ENCODE measurements at places on chromosomes 13 and 19.
A peak's percentile ranks its signal among the peaks of the same experiment; 100 is the strongest.

GRCh38 chr19:15276620-15277215 is 44.5 kb upstream of the EPHX3 start:
- no peak for DNase-seq

DNA sequence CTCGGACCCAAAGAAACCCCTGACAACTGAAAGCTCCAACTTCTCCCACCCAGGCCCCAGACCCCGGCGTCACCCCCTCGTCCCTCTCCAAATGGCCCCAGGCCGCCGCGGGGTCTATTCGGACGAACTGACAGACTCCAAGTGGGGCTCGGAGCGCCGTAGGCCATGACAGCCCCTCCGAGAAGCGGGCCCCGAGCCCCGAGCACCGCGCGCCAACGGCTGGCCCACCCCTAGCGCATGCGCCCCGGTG is 360 bp downstream of the DDX39A start:
- DNase-seq = no peak

GRCh38 chr13:24788538-24788937 is 24.6 kb downstream of the RNF17 start:
- DNase-seq = no peak

GRCh38 chr13:45082964-45083363 is 37.3 kb upstream of the GTF2F2 start:
- DNase-seq = no peak

- DNase-seq = no peak
These were observed 181.3 kb downstream of the LIG4 start for GRCh38 chr13:108033800-108034707.

DNA sequence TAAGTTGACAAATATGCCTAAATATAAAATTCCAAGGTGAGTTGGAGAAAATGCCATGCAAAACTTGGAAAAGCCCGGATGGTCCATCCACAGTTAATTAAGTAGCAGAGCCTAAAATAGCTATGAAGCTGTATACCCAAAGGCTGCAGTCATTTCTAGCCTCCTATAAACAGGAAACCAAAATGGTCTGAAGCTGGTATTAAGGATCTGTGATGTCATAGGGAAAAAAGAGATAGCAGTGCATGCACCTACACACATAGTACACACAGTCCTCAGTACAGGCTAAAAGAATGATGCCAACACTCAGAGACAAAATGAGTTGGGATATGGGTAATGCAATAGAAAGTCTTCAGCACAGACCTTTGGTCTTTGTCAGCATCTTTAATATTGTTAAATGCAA is 736.9 kb downstream of the EFNB2 start:
- no peak for DNase-seq

- DNase-seq = peak; percentile 78
These were observed 4.6 kb upstream of the SIGLEC10 start for GRCh38 chr19:51422053-51422448.

DNA sequence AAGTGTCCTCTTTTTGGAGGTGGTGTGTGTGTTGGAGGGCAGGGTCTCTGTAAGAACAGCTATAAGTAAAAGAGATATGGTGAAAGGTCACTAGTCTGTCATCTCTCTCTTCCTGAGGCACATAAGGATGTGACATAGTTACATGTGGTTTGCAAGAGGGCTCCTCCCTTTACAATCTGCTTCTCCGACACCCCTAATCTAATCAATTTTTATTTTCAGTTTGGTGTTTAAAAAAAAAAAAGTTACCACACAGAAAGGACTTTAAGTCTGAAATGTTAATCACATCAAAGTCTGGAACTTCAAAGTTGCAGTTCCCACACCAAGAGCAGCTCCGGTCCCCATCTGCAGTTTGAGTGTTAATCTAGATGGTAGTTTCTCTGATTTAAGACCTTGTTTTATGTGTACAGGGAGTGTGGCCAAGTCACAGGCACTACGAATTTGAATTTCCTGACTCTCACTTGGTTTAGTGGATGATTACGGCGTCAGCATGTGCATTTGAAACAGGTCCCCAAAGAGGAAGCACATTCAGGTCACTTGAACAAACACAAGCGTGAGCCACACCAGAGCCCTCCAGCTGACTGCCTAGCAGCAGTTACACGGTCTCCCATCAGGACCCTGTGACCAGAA is 53.1 kb downstream of the FOXO1 start:
- DNase-seq = no peak

DNA sequence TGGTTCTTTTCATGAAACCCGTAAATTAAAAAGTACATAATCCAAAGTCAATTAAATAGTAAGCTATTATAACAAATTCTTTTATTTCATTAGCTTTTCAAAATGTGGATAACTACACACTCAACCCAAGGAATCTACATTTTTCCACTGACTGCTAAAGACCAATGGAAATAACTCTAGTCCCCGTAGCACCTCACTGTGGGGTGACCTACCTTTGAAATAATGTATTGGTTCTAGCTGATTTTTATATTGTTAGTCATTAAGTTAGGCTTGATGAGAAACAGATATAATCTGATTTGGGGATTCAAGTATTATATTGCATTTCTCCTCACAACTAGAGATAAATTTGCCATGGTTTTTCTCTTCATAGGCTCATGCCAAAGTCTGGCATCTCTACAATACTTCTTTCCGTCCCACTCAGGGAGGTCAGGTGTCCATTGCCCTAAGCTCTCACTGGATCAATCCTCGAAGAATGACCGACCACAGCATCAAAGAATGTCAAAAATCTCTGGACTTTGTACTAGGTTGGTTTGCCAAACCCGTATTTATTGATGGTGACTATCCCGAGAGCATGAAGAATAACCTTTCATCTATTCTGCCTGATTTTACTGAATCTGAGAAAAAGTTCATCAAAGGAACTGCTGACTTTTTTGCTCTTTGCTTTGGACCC is 37.3 kb downstream of the KL start:
- DNase-seq = no peak

Data from dorsolateral prefrontal cortex (tissue), 122 donors.